Vagina (tissue), 2 donors: ENCODE measurements at places on chromosomes 11 and 22. TPM values are rescaled to one million over a fixed set of nuclear protein-coding genes. Genes with fewer than 3 reads are reported as not detected.

DNA sequence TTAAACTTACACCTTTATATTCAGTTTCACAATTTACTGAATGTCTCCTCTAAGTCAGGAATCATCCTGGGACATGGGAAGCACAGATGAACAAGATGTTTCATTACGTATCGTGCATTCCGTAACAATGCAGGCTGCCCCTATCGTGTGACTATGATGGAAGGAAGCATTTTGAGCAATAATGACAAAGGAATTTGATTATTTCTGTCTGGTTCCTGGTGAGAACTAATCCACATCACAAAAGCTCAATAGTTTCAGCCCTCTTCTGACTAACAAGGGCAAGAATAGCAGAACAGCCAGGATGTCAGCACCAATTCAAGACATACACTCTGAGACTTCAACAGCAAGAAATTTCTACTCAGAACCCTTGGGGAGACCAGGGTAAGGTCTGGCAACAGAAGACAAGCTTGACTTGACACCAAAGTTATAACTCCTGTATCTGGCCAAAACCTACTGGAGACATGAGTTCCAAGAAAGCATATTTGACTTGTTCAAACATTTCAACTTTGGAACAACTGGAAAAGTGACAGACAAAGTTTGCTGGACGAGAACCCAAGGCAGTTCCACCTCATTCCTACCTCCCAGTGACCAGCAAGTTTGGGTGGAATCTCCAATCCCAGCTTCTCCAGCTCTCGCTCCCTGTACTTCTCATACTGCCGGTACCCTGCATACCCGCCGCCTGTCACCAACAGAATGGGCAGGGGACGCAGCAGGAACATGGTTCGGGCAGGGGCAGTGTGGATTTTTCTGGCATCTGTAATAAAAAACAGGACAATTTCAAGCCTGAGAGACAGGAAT is 14.3 kb downstream of the PISD start:
- H3K4me1 ChIP-seq = no peaks in the 10 kb centered on the region
- no peaks in the 10 kb centered on the region for H3K36me3 ChIP-seq
- DNase-seq = no peak
- H3K4me3 ChIP-seq = no peak overlapping the region
- no peak overlapping the region for H3K27ac ChIP-seq
- H3K27me3 ChIP-seq = no peaks in the 10 kb centered on the region

DNA sequence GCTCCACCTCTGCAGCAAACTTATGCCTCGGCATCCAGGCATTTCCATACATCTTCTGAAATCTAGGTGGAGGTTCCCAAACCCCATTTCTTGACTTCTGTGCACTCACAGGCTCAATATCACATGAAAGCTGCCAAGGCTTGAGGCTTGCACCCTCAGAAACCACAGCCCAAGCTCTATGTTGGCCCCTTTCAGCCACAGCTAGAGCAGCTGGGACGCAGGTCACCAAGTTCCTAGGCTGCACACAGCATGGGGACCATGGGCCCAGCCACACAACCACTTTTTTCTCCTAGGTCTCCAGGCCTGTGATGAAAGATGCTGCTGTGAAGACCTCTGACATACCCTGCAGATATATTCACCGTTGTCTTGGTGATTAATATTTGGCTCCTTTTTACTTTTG is 24.7 kb upstream of the MTMR2 start:
- H3K27ac ChIP-seq = no peak overlapping the region
- no peaks in the 10 kb centered on the region for H3K27me3 ChIP-seq
- H3K4me1 ChIP-seq = no peaks in the 10 kb centered on the region
- H3K36me3 ChIP-seq = no peaks in the 10 kb centered on the region
- no peak for DNase-seq
- no peak overlapping the region for H3K4me3 ChIP-seq

DNA sequence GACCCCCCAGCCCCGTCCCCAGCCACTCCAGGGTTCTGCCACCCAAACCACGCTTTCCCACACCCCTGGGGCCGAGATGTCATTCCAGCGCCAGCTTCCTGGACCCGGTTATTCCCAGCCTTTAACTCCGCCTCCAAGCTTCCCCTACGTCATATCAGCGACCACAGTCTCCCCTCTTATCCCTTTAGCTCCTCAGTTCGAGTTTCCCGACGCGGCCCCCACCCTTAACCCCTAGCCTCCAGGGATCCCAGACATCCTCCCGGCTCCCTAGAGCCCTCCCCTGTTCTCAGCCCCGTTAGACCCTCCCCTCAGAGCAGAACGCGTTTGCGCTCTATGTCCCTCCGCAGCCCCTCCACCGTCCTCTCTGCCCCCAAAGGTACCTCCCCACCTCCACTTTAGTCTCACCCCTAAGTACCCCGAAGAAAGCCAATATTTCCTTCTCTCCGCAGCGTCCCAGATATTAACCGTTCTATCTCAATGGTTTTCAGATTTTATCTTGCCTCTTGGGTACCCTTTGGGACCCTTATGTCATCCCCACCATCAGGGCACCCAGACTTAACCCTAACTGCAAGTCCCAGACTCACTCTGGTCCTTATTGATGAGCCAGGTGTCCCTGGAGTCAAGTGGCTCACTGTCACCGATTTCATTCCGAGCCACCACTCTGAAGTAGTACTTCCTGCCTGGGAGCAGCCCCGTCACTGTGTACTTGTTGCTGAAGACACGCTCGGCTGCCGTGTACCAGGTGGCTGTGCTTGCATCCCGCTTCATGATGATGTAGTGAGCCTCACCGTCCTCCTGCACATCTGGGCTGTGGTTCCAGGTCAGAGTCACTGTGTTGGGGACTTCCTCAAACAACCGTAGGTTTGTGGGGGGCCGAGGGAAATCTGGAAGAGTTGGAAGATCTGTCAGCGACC is 8.0 kb downstream of the TMEM86A start:
- H3K4me3 ChIP-seq = peak overlapping the region; percentile 53
- H3K27ac ChIP-seq = peak overlapping the region; percentile 74
- no peaks in the 10 kb centered on the region for H3K36me3 ChIP-seq
- H3K4me1 ChIP-seq = peaks cover 28% of the 10 kb centered on the region
- H3K27me3 ChIP-seq = no peaks in the 10 kb centered on the region

DNA sequence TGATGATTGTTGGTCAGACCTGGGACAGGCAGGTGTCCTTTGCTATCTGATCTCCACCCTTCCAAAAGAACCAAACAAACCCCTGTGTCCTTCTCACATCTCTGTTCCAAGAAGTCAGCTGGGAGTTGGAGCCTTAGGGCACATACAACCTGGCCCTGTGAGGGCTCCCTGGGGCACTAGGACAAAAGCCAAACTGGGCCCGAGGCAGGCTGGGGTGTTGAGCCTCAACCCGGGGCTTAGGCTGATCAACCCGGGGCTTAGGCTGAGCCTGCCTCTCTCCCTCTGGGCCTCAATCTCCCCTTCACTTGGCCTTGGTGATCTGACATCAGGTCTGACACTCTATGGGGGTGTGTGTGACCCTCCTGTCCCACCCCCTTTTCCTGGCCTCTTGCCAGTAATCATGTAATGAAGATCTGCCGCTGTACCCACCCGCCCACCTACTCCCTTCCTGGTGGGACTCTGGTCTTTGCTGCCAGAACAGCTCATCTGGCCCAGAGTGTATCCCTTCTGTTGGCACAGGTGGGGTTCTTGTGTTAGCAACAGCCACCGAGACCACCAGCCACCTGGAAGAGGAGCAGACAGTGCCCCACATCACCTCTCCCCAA is 22.8 kb upstream of the UVRAG start:
- H3K27me3 ChIP-seq = no peaks in the 10 kb centered on the region
- no peak overlapping the region for H3K27ac ChIP-seq
- no peak overlapping the region for H3K4me3 ChIP-seq
- DNase-seq = no peak
- H3K36me3 ChIP-seq = no peaks in the 10 kb centered on the region

GRCh38 chr22:49736538-49736937 is 91.1 kb downstream of the BRD1 start:
- H3K27ac ChIP-seq = no peak overlapping the region
- no peaks in the 10 kb centered on the region for H3K36me3 ChIP-seq
- H3K4me3 ChIP-seq = no peak overlapping the region
- DNase-seq = no peak
- H3K4me1 ChIP-seq = no peaks in the 10 kb centered on the region

GRCh38 chr22:19870153-19871022 is 15.7 kb upstream of the GNB1L start:
- H3K27me3 ChIP-seq = no peaks in the 10 kb centered on the region
- no peak for DNase-seq
- no peak overlapping the region for H3K27ac ChIP-seq
- no peak overlapping the region for H3K4me3 ChIP-seq
- H3K36me3 ChIP-seq = no peaks in the 10 kb centered on the region

GRCh38 chr11:31870609-31871309 is 59.6 kb upstream of the PAX6 start:
- no peaks in the 10 kb centered on the region for H3K4me1 ChIP-seq
- H3K27ac ChIP-seq = no peak overlapping the region
- no peak overlapping the region for H3K4me3 ChIP-seq
- peak; percentile 71 for DNase-seq

- peak overlapping the region; percentile 67 for H3K27ac ChIP-seq
- H3K4me1 ChIP-seq = peaks cover 38% of the 10 kb centered on the region
- DNase-seq = no peak
- no peaks in the 10 kb centered on the region for H3K36me3 ChIP-seq
Observed at GRCh38 chr11:60840470-60841430, 1.2 kb upstream of the CCDC86 start.

DNA sequence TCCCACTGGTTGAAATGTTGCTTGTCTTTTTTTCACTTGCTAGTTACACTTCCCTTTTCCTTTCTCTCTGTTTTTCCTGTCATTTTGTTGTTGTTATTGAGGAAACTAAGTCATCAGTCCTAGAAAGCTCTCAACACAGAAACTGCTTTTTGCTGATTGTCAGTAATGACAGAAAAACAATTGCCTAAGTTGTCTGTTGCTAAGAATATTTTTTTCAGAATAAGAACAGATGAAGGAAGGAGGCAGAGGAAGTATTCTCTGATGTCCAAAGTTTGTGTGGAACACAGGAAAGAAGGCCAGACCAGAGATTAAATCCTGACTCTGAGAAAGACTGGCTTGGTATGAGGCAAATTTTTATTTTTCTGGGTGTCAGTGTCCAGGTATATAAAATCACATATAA is 163.3 kb downstream of the CASP12 start:
- H3K36me3 ChIP-seq = no peaks in the 10 kb centered on the region
- no peaks in the 10 kb centered on the region for H3K27me3 ChIP-seq
- DNase-seq = no peak
- no peak overlapping the region for H3K27ac ChIP-seq
- no peaks in the 10 kb centered on the region for H3K4me1 ChIP-seq

DNA sequence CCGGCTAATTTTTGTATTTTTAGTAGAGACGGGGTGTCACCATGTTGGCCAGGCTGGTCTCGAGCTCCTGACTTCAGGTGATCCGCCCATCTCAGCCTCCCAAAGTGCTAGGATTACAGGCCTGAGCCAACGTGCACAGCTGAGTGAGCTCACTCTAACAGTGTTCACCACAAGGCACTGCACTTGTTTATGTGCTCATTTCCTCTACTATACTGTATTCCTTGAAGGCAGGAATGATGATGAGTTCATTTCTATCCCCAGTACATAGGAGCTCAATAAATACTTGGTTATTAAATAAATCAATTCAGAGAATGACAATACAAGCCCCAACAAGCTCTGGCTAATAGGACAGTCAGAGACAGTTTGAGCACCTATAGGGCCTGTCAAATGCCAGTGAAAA is 29.1 kb downstream of the ALG8 start:
- H3K27ac ChIP-seq = no peak overlapping the region
- H3K4me1 ChIP-seq = no peaks in the 10 kb centered on the region
- DNase-seq = no peak
- H3K36me3 ChIP-seq = no peaks in the 10 kb centered on the region
- H3K4me3 ChIP-seq = no peak overlapping the region

GRCh38 chr22:35903571-35904335 is 124.9 kb downstream of the RBFOX2 start:
- H3K36me3 ChIP-seq = no peaks in the 10 kb centered on the region
- no peak overlapping the region for H3K4me3 ChIP-seq

MB gene
- total RNA-seq = not detected

TENM4 gene
- total RNA-seq = 12.5 TPM

RABL2B gene
- total RNA-seq = 28.2 TPM

DDI1 gene
- total RNA-seq = not detected

AKIP1 gene
- 16.7 TPM for total RNA-seq

MISFA gene
- not detected for total RNA-seq

QSER1 gene
- total RNA-seq = 39.0 TPM

OR5J2 gene
- not detected for total RNA-seq

FAM83F gene
- 12.8 TPM for total RNA-seq

GNG3 gene
- 2.5 TPM for total RNA-seq
